ENCODE measurements at places on chromosomes 5 and 9.

- no peak for DNase-seq
These were observed 258.7 kb upstream of the CLINT1 start for GRCh38 chr5:158117467-158118160.

GRCh38 chr9:114860187-114860586 lies 54.3 kb upstream of the TNFSF15 start:
- no peak for DNase-seq

DNA sequence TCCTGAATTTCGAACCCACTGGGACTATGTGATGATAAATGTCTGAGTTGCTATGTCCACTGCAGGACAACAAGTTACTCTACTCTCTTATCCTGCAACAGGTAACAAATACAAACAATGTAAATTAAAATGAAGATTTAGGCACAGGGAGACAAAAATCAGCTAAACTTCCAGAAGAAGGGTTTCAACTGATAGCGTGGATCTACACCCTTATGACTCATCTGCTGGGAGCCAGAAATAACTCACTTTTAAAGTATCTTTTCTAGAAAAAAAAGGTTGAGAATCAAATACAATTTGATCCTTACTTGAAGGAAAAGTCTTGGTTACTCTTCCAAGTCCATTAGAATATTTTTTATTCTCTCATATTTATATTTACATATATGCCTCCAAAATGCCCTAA lies 21.4 kb downstream of the PJA2 start:
- no peak for DNase-seq

DNA sequence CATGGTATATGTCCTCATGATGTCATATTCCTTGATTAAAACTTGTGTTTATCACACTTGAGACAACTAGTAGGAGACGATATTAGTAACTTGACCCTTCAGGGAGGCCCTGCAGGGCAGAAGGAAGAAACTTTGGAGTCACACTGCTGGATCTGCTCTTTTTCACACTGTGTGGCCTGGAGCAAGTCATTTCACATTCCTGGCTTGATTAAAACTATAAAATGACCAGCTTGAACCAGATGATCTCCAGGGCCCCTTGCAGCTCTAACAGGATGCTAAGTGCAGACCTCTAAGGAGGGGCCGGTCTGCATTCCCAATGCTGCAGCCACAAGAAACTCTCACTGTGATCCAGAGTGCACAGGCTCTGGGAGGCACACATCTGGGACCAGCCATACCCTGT lies 146.4 kb upstream of the ZNF366 start:
- no peak for DNase-seq

DNA sequence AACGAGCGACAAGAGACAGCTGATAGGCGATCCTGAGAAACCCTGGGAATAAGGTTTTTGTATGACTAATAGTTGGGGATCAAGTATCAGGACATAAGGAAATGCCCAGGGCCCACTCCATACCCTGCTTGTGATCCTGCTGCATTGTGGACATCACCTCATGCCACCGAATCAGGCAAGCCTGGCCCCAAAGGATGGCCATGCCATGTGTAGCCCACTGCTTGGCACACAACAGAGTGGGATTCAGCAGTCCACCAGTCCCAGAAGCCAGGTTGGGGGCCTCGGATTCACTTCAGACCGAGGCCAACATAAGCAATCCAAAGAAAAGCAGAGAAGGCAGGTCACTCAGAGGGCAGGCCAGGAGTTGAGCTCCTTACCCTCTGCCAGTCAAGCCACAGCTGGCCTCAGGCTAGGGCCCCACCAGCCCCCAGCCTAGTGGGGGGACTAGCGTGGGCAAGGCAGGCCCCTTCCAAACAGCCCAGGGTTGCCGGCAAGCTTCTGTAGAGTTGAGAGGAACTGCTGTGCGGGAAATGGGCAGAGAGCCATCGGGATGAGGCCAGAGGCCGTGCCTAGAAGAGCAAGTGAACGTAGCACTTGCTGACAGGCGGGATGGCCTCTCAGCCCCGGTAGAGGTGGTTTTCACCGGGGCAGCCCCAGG lies 5.0 kb downstream of the NOP16 start:
- DNase-seq: no peak

- no peak for DNase-seq
These were observed 25.3 kb downstream of the GLRA1 start for GRCh38 chr5:151899399-151899798.

DNA sequence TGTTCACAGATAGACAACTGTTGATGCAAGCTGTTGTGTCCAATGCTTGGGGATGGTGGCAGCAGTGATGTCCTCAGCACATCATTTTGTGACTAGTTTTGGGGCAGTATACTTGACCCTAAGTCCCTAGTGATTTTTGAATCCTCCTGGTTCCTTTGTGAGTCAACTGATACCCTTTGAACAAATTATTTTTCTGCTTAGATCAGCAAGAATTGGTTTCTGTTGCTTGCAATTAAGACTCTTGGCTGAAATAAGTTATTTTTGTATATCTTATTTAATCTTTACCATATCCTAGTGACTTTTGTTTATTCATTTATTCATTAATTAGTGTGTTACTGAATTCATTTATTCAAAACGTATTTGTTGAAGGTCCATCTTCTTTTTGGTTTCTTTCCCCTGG lies 392.0 kb upstream of the SGCD start:
- no peak for DNase-seq

- no peak for DNase-seq
These were observed 46.3 kb upstream of the PALM2AKAP2 start for GRCh38 chr9:109733690-109734089.

GRCh38 chr9:113682297-113682771 lies 193.8 kb upstream of the ZNF618 start:
- DNase-seq: peak; percentile 9

DNA sequence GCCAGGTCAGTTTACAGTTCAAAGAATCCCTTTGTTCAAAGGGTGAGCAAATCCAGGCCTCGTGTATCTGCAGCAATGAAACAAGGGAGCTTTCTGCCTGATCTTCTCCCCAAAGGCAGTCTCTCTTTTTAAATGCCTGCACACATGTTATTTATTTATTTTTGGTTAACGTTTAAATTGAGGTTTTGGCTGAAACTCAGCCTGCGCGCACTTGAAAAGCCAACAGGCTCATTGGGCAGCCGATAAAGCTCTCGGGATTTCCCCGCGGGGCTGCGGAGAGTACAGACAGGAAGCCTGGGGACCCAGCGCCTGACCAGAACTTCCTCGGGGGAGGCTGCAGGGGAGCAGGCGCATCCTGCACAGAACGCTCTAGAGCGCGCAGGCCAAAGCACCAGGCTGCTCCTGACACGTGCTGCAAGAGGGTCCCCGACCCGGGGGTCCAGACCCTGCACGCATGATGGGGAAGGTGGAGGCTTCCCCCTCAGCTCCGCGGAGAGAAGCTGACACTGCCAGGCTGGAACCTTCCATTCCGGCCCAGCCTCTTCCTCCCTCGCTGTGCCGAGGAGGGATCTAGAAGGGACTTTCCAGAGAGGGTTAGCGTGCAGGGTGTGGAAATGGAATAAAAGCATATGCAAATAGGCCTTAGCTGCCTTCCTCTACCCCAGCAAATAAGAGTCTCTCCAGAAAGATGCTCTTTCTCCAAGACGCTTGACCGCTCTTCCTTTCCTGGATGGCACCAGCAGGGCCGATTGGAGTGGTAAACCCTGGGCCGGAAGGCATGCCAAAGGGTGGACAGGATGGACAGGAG lies 46.1 kb downstream of the PTTG1 start:
- peak; percentile 65 for DNase-seq
